Spinal cord (tissue), 10 donors: ENCODE measurements at places on chromosomes 2 and 18.

- H3K36me3 ChIP-seq: no peaks in the 10 kb centered on the region
- H3K4me1 ChIP-seq: no peaks in the 10 kb centered on the region
- no peak overlapping the region for H3K4me3 ChIP-seq
- no peak for DNase-seq
Observed at GRCh38 chr18:28080876-28081300, 96.0 kb downstream of the CDH2 start.

DNA sequence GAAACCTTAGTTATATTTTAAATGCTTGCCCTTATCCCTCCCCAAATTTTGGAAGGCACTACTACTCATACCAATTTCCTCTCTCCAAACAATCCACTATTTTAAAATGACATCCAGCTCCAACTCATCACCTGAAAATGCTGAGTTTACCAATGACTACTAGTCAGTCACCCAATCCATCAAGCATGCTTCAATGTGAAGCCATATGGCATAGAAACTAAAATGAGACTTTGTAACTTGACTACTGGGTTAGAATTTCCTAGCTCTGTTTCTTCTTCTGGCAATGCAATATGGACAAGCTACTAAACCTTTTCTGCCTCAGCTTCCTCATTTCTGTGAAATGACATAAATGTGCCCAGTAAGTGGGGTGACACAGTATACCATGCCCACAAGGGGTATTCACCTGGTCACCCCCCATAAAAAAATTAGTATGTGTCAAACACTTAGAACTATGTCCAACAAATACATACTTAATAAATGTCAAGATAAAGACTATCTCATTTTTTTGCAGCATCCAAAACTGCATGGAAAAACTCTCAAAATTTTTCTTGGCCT lies 10.0 kb upstream of the STPG4 start:
- no peak overlapping the region for H3K4me3 ChIP-seq
- no peaks in the 10 kb centered on the region for H3K4me1 ChIP-seq
- H3K36me3 ChIP-seq: peaks cover 26% of the 10 kb centered on the region
- no peak overlapping the region for H3K27ac ChIP-seq

- peak overlapping the region; percentile 78 for H3K27ac ChIP-seq
- no peaks in the 10 kb centered on the region for H3K36me3 ChIP-seq
- H3K4me3 ChIP-seq: peak overlapping the region; percentile 97
- no peaks in the 10 kb centered on the region for H3K27me3 ChIP-seq
Observed at GRCh38 chr18:36828157-36828629, 609 bp downstream of the TPGS2 start.

DNA sequence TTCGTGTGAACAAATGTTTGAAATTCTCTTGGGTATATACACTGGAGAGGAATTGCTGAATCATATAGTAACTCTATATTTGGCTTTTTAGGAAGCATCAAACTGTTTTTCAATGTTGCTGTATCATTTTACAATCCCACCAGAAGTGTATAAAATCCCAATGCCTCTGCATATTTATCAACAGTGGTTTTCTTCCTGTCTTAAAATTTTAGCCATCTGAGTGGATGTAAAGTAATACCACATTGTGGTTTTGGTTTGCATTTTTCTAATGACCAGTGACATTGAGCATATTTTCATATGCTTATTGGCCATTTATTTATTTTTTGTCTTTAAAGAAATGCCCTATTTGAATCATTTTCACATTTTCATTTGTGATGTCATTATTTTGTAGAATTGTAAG lies 22.8 kb upstream of the LRP1B start:
- no peak overlapping the region for H3K4me3 ChIP-seq
- no peak overlapping the region for H3K27ac ChIP-seq
- no peak for DNase-seq
- no peaks in the 10 kb centered on the region for H3K36me3 ChIP-seq

- H3K27me3 ChIP-seq: peaks cover 39% of the 10 kb centered on the region
- H3K36me3 ChIP-seq: peaks cover 8% of the 10 kb centered on the region
- H3K4me1 ChIP-seq: peaks cover 41% of the 10 kb centered on the region
- H3K4me3 ChIP-seq: peak within 1 kb of the TSS; percentile 73
- H3K27ac ChIP-seq: peak within 1 kb of the TSS; percentile 65
- DNase-seq: peak; percentile 72
Observed at GRCh38 chr18:26548415-26549262, at the start of gene KCTD1. Gene KCTD1 (minus strand): TSS chr18:26548553. CDS start chr18:26548536, 17 bp downstream.

DNA sequence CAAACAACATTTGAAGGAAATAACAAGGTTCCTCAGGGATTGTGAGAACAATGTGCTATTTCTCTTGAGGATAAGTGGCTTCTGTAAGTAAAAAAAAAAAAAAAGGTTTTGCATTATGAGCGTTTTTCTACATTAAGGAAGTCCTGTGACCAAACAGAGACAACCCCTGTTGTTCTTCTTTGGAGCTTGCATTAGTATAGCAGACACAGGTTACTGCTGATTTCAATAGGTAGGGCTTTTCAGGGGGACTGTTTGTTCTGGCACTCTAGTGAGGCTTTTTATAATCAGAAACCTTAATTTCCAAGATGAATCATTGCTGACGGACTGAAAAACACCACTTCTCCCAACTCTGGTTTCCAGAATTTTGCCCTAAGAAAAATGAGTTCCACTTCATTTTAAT lies 8.2 kb downstream of the DPP10 start:
- H3K27me3 ChIP-seq: no peaks in the 10 kb centered on the region
- no peak overlapping the region for H3K4me3 ChIP-seq
- H3K36me3 ChIP-seq: no peaks in the 10 kb centered on the region
- no peak for DNase-seq
- no peaks in the 10 kb centered on the region for H3K4me1 ChIP-seq

GRCh38 chr2:224870341-224870740 lies 154.2 kb upstream of the CCDC195 start:
- H3K27ac ChIP-seq: no peak overlapping the region
- peaks cover 7% of the 10 kb centered on the region for H3K36me3 ChIP-seq
- no peaks in the 10 kb centered on the region for H3K4me1 ChIP-seq
- DNase-seq: no peak
- no peak overlapping the region for H3K4me3 ChIP-seq

DNA sequence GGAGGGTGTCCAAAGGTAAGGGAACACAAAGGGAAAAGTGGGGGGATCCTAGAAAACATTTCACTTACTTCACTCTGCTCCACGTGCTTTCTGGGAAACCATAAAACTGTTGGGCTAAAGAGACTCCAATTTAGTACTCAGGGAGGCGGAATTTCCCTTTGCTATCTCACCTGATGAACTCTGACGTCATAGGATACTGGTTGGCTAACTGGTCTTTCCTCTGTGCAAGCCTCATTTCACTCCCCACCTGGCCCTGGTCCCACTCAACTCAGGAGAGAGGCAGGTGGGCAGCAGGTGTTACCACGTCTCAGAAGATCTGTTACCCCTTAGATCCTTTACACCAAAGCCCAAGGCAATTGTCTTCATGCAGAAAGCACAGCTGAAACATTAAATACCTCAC lies 51.8 kb upstream of the PMAIP1 start:
- no peak overlapping the region for H3K27ac ChIP-seq
- no peaks in the 10 kb centered on the region for H3K36me3 ChIP-seq
- no peak for DNase-seq

DNA sequence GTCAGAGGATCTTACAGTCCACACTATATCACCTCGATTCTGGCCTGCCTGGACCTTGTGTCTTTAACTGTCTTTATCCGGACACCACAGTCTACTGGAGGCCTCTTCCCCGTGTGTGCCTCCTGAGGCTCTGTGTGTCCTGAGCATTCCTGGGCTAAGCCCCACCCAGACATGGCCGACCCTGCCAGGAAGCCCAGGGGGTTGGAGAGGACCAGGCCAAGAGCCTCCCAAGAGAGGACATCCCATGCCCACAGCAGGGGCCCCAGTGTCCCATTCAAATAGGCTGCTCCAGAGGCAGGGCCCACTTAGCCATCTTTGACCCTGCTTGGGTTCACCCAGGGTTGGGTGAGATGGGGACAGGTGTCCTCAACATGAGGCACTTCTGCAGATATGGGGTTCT lies 84.7 kb upstream of the OTOS start:
- no peak overlapping the region for H3K4me3 ChIP-seq
- H3K27ac ChIP-seq: no peak overlapping the region
- H3K36me3 ChIP-seq: no peaks in the 10 kb centered on the region
- H3K4me1 ChIP-seq: peaks cover 5% of the 10 kb centered on the region

GRCh38 chr18:76911440-76911839 lies 89.1 kb downstream of the ZNF236 start:
- H3K27me3 ChIP-seq: no peaks in the 10 kb centered on the region
- H3K4me3 ChIP-seq: no peak overlapping the region
- no peak for DNase-seq
- peaks cover 18% of the 10 kb centered on the region for H3K36me3 ChIP-seq

- H3K36me3 ChIP-seq: no peaks in the 10 kb centered on the region
- DNase-seq: no peak
- H3K27ac ChIP-seq: no peak overlapping the region
- no peak overlapping the region for H3K4me3 ChIP-seq
- H3K27me3 ChIP-seq: no peaks in the 10 kb centered on the region
Observed at GRCh38 chr2:75775311-75775823, 64.7 kb upstream of the GCFC2 start.

- H3K27me3 ChIP-seq: no peaks in the 10 kb centered on the region
- no peak overlapping the region for H3K4me3 ChIP-seq
- no peaks in the 10 kb centered on the region for H3K4me1 ChIP-seq
Observed at GRCh38 chr18:65544701-65545100, 206.1 kb upstream of the CDH7 start.

- no peaks in the 10 kb centered on the region for H3K27me3 ChIP-seq
- H3K4me1 ChIP-seq: peaks cover 14% of the 10 kb centered on the region
- DNase-seq: no peak
Observed at GRCh38 chr18:75211626-75211952, 992 bp downstream of the TSHZ1 start.

GRCh38 chr2:165903406-165903805 lies 50.2 kb downstream of the TTC21B start:
- no peak for DNase-seq
- peaks cover 13% of the 10 kb centered on the region for H3K36me3 ChIP-seq
- no peak overlapping the region for H3K27ac ChIP-seq
- H3K27me3 ChIP-seq: no peaks in the 10 kb centered on the region
- no peak overlapping the region for H3K4me3 ChIP-seq

DNA sequence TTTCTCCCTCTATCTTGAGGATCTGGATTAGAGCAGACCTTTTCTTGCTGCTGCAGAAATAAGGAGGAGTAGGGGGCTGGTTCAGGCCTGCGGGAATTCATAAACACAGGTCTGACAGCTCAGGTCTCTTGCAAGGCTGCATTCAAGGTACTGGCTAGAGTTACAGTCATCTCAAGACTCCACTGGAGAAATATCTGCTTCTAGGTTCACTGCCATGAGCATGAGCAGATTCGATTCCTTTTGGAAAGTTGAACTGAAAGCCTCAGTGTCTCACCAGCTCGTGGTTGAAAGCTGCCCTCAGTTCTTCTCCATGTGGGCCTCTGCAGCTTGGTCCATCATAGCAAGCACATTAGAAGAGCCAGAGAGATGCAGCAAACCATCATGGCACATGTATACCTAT lies 124.4 kb upstream of the SETBP1 start:
- H3K4me3 ChIP-seq: no peak overlapping the region
- no peak overlapping the region for H3K27ac ChIP-seq
- no peaks in the 10 kb centered on the region for H3K27me3 ChIP-seq
- H3K4me1 ChIP-seq: no peaks in the 10 kb centered on the region
- DNase-seq: no peak
- no peaks in the 10 kb centered on the region for H3K36me3 ChIP-seq

- H3K4me1 ChIP-seq: no peaks in the 10 kb centered on the region
- no peak for DNase-seq
- H3K36me3 ChIP-seq: no peaks in the 10 kb centered on the region
Observed at GRCh38 chr2:155456222-155456621, 757.7 kb downstream of the KCNJ3 start.

- H3K4me3 ChIP-seq: no peak overlapping the region
- H3K4me1 ChIP-seq: no peaks in the 10 kb centered on the region
- no peak for DNase-seq
- H3K27me3 ChIP-seq: no peaks in the 10 kb centered on the region
Observed at GRCh38 chr2:38907743-38908562, 18.3 kb downstream of the ARHGEF33 start.

- peaks cover 8% of the 10 kb centered on the region for H3K36me3 ChIP-seq
- H3K27ac ChIP-seq: no peak overlapping the region
- H3K27me3 ChIP-seq: no peaks in the 10 kb centered on the region
- H3K4me1 ChIP-seq: peaks cover 39% of the 10 kb centered on the region
- H3K4me3 ChIP-seq: no peak overlapping the region
Observed at GRCh38 chr2:235532307-235532706, 38.5 kb downstream of the AGAP1 start.

GRCh38 chr2:14424478-14425390 lies 207.8 kb upstream of the LRATD1 start:
- H3K4me1 ChIP-seq: no peaks in the 10 kb centered on the region
- H3K27me3 ChIP-seq: no peaks in the 10 kb centered on the region
- H3K36me3 ChIP-seq: no peaks in the 10 kb centered on the region
- H3K4me3 ChIP-seq: no peak overlapping the region
- no peak overlapping the region for H3K27ac ChIP-seq

DNA sequence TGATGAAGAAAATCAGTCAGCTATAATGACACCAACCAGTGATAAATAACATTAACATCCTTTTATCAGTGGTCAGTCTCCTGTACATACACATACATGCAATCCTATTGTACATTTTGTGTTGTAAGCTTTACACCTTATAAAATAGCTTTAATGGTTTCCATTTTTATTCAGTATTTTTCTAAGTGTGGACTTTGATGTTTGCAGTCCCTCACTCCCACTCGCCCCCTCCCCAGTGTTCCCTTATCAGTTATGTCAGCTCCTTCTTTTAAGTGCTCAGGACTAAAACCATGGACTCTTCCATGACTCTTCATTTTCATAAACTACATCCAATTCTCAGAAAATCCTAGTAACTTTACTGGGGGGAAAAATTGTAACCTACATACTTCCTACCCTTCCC lies 713.0 kb downstream of the LRRTM4 start:
- H3K27me3 ChIP-seq: no peaks in the 10 kb centered on the region
- H3K27ac ChIP-seq: no peak overlapping the region
- H3K4me1 ChIP-seq: no peaks in the 10 kb centered on the region
- H3K4me3 ChIP-seq: no peak overlapping the region
- no peak for DNase-seq

DNA sequence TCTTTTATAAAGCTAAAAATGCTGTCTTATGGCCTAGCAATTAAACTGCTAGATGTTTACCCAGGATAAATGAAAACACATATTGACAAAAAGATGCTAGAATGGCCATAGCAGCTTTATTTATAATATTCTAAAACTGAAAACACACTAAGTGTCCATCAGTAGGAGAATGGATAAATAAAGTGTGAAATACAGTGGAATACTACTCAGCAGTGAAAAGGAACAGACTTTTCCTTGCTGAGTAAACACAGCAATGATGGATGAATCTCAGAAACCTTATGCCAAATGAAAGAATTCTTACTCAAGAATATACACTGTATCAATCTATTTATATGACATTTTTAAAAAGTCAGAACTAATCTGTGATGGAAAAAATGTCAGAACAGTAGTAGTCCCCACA lies 33.2 kb downstream of the DDX1 start:
- H3K4me3 ChIP-seq: no peak overlapping the region
- peaks cover 14% of the 10 kb centered on the region for H3K36me3 ChIP-seq
- no peaks in the 10 kb centered on the region for H3K27me3 ChIP-seq
- no peak overlapping the region for H3K27ac ChIP-seq
- no peaks in the 10 kb centered on the region for H3K4me1 ChIP-seq
